Dermis blood vessel endothelial cell (primary cell): ENCODE measurements at places on chromosomes 16 and 17. TPM values are rescaled to one million over a fixed set of nuclear protein-coding genes. Genes with fewer than 3 reads are reported as not detected.

Gene KRT17
- 2.0 and 3.7 TPM in 2 replicates for total RNA-seq

- DNase-seq, result peak; percentile 13
Observed at GRCh38 chr17:7972131-7972785, 30.2 kb upstream of the GUCY2D start.

DNA sequence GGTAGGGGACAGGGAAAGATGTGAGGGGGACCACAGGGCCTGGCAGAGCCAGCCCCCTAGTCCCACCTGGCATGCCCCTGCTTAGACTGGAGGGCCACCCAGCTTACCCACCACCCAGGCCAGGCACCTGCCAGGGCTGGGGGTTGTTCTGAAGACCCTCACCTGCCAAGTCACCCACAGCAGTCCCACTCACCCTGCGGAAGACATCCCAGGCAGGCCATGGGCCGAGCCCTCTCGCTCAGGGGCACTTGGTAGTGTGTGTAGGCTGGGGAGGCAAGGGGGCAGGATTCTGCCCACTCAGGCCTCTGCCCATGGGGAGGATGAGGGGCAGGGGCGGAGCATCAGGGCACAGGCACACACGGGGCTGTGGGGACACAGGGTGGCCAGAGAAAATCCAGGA, 4.0 kb downstream of the PLCD3 start:
- no peak for DNase-seq

- DNase-seq, result no peak
Observed at GRCh38 chr16:15545544-15545943, 97.4 kb downstream of the MARF1 start.

Gene CA7
- not detected in 2 replicates for total RNA-seq

DNA sequence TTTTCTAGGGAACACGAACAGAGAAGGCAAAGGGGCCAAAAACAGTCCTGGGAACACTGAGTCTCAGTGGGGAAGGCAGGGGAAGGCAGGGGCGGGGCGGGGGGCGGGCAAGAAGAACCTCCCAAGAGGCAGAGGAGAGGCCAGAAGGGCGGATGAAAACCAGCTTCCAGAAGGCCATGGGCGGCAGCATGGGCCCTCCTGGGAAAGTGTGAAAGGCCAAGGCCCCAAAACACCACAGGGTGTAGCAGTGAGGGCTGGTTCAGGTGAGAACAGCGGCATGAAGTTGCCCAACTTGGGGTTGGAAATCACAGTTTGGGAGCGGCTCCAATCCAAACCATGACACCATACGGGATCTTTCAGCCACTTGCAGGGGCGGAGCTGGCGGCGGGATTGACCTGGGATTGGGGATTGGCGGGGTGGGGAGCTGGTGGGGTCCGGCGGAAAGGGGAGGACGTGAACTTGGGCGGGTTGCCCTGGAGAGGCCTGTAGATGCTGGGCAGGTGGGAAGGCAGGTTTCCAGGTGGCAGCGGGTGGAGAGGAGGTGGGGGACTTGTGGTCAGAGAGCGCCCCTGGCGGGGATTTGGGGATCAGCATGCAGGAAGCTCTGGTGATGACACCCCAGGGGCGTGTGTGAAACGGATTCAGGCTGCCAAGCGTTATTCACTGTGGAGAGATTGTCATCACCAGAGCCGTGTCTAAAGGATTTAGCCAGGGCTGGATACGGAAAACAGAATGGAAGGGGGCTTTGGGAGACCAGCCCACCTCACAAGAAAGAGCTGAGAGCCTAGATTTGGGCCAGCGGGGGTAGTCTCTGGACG, 80.9 kb downstream of the ARHGAP23 start:
- peak; percentile 67 for DNase-seq

GRCh38 chr16:11667824-11668622, at the start of gene SNN:
TSS of gene SNN (plus strand) at chr16:11668455. CDS start at chr16:11676060, 7,605 bp downstream.
- peak; percentile 88 for DNase-seq

DNA sequence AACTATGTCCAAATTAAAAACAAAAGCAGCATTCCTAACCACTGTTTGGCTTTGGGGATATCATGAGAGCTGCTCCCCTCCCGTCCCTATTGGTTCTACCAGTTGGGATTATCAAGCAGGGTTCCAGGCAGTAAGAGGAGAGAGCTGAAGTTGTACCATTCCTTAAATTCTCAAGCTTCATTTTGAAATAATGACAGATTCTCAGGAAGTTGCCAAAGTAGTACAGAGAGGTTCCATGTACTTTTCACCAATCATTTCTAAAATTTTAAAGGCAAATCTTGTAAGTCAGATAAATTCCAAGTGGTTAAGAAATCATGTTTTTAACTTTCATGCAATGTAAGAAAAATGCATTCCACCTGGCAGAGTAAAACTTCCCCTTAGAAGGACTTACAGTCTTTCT, 36.9 kb downstream of the TEX2 start:
- DNase-seq, result no peak

- no peak for DNase-seq
Observed at GRCh38 chr16:66443269-66443652, 16.2 kb downstream of the BEAN1 start.

- peak; percentile 96 for DNase-seq
Observed at GRCh38 chr17:59853168-59853918, 39.4 kb downstream of the TUBD1 start.

DNA sequence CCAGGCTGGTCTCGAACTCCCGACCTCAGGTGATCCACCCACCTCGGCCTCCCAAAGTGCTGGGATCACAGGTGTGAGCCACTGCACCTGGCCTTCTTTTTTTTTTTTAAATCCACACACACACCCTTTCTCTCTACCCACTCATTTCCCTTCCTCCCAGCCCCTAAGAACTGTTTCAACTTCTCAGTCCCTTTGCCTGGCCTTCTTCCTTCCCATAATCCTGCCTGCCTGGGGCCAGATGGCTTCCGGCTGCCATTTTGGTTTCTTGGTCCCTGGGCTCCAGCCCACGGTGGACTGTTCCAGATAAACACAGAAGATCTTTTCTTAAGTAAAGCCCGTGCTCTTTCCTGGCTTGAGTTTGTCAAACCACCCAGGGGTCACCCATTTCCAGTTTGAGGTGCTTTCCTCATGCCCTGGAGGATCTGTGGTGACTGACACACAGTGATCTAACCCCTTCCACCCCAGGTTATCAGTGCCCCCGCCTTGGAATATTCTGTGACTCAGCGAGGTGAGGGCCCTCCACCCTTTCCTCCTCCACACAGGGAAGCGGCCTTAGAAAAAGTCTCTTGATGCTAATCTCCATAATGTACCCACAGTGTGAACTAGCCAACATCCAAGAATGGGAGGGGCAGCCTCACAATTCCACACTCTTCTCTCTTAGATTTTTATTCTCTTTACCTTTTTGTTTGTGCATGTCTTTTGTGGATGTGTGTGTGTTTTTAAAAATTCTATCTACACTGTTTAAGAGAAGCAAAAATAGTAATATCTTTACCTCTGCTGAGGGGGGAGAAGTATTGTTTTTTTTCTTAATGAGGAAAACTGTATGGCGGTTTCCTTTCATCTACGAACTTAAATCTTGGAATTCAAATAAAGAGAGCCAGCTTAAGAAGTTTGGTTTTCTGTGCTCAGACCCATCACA, 60.0 kb downstream of the CRISPLD2 start:
- no peak for DNase-seq

GRCh38 chr16:16884451-16884850, 505.5 kb downstream of the NPIPA7 start:
- no peak for DNase-seq

- no peak for DNase-seq
Observed at GRCh38 chr16:13332713-13333255, 431.4 kb downstream of the SHISA9 start.

- no peak for DNase-seq
Observed at GRCh38 chr17:27239046-27239445, 54.9 kb upstream of the WSB1 start.

GRCh38 chr17:79577485-79578187, 33.2 kb downstream of the RBFOX3 start:
- no peak for DNase-seq

Gene CCL23
- 2.2 and 7.5 TPM in 2 replicates for total RNA-seq

DNA sequence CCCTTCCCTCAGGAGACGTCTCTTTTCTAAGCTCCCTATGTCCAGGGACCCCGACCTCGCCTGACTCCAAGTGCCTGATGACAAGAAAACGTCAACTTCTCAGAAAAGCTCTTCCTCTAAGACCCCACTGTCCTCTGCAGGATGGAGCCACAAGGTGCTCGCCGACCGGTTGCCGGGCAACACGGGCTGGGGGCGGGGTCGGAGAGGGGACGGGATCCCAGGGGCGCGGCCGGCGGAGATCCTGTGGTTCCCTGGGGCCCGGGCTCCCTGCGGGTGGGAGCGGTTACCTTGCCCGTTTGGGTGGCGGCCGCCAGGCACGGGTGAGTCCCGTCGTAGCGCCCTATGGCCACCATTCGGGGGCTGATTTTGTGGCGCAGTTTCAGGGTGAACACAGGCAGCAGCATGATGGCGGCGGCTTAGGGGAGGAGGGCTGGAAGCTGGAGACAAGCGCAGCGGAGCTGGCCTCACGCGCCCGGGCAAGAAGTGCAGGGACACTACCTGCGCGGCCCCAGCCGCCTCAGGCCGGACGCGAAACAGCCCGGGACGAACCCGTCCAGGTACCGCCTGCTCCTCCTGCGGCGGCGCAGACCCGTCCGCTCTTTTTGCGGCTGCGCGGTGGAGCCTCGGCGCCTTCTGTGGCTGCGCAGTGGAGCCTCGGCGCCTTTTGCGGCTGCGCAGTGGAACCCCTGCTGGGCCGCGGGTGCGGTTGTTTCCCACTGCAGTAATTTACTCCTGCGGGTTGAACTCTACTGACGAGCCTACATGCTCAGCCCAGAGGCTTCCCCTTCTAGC, at the start of gene BBS2:
Gene BBS2 (minus strand): TSS at position 566 of the 792 bp plus-strand sequence. CDS start 162 bp downstream, at position 404.
- peak; percentile 90 for DNase-seq

Gene PLK1
- total RNA-seq, result 6.3 and 51.6 TPM in 2 replicates

Gene PDILT
- total RNA-seq, result not detected in 2 replicates

Gene IGSF6
- total RNA-seq, result not detected in 2 replicates

Gene DNAH17
- 0.42 and 0.51 TPM in 2 replicates for total RNA-seq

DNA sequence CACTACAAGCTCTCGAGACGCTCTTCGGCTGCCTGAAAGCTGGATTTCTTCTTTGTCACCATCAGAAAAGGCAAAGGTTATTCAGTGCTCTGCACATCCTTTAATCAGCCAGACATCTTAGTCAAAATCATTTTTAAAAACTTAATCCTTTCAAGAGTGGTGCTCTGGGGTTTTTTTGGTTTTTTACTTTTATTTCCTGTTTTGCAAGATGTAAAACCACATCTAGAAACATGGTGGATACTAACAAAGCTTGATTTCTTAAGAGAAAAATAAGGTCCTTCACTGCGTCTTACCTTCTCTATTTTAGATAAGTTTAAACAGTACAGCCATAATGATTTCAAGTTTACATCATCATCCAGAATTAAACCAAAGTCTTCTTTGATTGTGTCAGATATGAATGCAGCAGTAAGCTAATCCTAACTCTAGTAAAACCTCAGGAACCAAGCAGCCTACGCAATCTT, 6.3 kb downstream of the ANKRD11 start:
- DNase-seq, result no peak

GRCh38 chr16:49603956-49604355, 230.4 kb downstream of the C16orf78 start:
- no peak for DNase-seq

- no peak for DNase-seq
Observed at GRCh38 chr17:37280841-37281240, 94.9 kb upstream of the C17orf78 start.

GRCh38 chr16:69311533-69312387, 610 bp downstream of the VPS4A start:
- DNase-seq, result peak; percentile 41

DNA sequence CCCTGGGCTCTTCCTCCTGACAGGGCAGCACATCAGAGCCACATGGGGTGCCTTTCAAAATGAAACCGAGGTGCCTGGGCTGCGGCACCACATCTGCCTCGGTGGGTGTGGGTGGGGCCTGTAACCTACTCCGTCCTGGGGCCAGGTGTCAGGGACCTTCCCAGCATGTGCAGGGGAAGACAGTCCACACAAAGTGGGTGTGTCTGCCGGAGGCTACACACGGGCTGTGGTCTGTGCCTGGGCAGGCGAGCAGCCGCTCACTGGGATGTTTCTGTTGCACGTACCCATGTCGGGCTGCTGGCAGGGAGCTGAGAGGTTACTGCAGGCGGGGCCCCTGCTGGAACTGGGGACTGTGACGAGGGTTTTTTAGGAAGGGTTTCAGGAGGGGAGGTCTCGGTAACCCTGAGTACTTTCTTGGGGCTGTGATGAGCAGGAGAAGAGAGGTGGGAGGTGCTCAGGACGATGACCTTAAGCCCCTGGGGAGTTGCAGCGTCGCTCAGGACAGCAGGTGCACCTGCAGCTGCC, 351.2 kb downstream of the SEC14L1 start:
- no peak for DNase-seq

Gene DLX3
- not detected in 2 replicates for total RNA-seq

DNA sequence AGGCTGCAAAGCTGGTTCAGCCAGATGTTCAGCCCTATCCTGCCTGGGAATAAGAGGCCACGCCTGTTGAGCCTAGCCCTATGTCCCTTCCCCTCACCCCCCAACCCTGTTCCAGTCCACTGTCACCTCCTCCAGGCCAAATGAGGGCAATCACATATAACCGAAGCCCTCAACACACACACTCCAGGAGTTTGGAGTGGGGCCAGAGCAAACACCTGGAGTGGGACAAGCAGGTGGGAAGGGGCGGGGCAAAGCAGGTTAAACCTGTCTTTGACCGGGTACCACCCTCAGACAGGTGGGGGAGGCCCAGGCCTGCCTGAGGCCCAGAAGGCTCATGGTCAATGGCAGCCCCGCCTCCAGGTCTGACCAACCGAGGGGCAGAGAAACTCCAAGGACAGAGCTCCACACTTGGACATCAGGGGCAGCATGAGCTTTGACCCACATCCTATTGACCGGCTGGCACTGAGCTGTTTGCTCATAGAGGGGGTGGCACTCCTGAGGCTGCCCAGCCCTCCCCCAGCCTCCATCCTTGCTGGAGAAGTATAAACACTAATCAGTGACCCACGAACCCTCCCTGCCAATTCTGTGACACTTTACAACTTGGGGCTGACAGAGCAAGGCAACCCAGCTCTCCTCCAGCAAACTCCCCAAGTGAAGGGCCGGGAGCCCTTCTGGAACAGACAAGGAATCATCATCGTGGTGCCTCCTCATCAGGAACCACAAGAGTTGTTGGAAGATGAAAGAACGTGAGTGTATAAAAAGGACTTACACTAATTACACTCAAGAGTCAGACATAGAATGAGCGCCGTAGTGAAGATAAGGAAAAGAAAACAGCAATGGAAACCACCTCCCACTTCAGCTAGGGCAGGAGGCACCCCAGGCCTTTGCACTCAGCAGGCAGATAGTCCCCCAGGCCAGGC, 1.5 kb downstream of the ESRP2 start:
- DNase-seq, result no peak

- no peak for DNase-seq
Observed at GRCh38 chr17:62713086-62713881, 85.8 kb downstream of the MRC2 start.

- DNase-seq, result no peak
Observed at GRCh38 chr16:70467608-70468007, 13.2 kb downstream of the FCSK start.

GRCh38 chr17:60386147-60387058, 5.5 kb downstream of the USP32 start:
- no peak for DNase-seq

DNA sequence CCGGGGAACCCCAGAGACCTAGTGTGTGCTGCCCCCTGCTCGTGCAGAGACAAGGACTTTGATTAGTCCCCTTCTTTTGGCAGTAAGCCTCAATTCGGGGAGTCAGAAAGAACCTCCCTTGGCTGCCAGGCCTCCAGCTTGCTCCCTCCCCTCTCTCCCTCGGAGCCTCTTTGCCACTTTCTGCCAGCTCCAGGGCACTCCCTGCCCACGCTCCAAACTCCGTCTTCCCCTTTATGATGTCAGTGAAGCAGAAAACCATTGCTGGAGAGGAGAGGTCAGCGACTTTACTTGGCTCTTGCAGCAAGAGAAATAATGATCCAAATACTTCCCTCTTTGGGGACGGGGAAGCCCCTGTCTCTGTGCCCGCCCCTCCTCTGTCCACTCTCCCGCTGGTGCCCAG, 28.1 kb downstream of the TTYH2 start:
- DNase-seq, result no peak
